ENCODE measurements at places on chromosomes 2 and 18.

DNA sequence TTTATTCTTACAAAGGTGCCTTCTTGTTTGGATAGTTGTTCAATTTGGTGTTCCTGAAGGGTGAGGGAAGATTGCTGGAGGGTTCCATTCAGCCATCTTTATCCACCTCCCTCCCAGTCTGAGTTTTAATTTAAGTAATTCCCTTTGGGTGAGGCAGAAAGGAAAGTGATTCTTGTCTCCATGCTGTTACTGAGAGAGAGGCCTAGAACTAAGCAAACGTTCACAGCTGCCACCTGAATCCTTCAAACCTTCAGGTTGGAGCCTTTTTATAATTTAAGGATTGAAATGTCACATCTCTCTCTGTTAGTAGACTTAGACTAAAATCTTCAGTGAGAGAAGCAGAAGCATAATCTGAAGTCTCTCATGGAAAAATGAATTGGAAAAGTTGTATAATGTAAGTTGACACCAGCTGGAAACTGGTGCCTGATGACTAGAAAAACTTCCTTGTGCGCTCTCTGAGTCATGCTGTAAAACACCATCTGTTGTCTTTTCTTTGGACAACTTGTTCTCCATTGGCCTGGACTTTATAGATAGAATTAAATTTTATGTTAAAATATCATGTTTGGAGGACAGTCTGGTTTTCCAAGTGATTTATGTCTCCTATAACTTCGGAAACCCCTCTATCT is 14.6 kb downstream of the STRADB start:
- DNase-seq: peak; percentile 31

DNA sequence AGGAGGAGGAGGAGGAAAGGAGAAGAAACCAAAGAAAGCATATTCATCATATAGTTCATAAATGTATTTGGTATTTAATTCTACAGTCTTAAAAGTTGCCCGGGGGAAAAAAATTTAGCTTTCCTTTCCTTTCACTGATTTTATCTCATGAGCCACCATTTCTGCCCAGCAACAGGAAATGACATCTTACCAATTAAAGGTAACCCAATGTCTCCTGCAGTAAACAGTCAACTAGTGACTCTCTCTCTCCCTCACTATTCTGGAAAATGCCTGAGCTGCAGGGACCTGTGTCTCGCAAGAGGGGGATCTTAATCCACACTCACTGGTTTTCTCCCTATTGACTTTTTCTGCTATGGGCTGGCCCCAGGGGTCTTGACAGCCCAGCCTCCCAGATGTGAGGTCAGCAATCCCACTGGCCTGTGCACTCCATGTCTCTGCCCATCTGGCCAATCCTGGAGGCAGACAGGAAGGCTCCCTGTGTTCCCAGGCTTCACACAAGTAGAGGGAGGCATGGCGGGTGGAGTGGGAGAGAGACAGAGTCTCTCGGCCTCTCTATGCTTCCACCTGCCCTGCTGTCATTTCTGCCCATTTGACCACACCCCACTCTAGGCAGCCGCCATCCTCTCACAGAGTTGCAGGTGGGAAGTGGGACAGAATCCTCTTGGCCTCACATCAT is 85.4 kb upstream of the CABLES1 start:
- DNase-seq: no peak

GRCh38 chr2:217356781-217357180 is 496.9 kb upstream of the TNP1 start:
- DNase-seq: no peak

GRCh38 chr2:65035351-65035943 is 20.8 kb upstream of the CEP68 start:
- DNase-seq: no peak

DNA sequence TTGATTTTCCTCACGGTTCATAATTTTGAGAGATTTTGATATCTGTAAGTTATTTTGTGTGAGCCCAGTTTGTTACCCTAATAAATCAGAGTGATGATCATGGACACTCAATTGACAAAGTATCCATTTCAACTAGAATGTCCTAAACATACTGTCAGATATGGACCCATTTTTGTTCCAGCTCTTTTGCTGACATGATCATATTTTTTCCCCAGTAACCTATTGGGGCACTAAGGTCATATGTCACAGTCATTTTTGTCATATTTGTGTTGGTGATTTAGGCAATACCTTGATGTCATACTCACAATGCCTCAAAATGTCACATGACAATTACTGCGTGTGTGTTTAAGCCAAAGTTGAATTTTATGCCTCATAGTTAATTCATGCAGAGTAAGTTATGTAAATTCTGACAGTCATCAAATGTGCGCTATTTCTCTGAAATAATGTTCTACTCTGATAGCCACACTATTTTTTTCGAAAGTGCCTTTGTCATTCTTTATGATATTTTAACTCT is 218.7 kb downstream of the ARHGAP15 start:
- no peak for DNase-seq

DNA sequence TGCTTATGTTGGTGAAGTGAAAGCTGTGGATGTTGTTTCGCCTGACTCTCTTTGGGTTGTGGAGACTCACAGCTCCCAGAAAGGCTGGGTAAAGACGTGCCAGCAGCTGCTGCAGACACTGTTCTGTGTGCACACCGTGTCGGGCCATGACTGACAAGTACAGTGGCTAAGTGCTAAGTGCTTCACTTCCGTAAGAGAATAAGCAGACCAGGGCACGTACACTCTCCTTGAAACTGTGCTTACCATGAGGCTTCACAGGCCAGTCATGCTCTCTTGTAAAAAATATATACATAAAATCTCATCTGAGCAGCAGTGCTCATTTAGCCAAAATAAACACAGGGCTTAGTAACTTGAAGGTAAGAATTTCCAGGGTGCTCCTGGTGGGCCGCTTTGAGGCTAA is 86.0 kb downstream of the NRP2 start:
- no peak for DNase-seq

DNA sequence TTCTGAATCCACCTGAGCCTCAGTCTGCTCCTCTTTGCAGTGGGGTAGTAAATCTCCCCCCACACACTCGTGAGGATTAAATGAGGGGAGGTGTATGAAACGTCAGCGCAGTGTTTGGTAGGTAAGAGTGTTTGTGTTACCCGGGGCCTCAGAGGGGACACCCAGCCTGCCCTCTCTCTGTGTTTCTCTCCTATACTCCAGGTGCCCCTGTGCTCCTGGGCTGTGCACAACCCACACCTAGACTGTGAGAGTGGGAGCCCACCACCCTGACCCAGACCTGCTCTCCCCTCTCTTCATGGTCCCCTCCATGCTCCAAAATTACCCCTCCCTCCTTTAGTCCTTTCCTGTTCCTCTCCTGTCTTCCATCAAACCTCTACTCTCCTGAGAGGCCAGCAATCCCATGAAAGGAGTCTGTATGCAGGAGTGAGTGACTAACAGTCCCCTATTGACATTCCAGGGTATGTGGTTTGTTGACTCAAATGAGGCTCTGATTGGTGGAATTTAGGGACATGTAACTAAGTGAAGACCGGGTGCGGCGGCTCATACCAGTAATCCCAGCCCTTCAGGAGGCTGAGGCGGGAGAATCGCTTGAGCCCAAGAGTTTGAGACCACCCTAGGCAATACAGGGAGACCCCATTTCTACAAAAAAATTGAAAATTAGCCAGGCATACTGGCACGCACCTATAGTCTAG is 10.4 kb downstream of the CIB4 start:
- no peak for DNase-seq
